Sigmoid colon (tissue), 7 donors: ENCODE measurements at places on chromosomes 7 and 10. TPM values are rescaled to one million over a fixed set of nuclear protein-coding genes. Genes with fewer than 3 reads are reported as not detected.
A peak's percentile ranks its signal among the peaks of the same experiment; 100 is the strongest.

NPVF gene
- not detected for total RNA-seq

CYP3A5 gene
- total RNA-seq = 0.54 TPM

GRCh38 chr10:22550732-22551131 is 163.6 kb downstream of the PIP4K2A start:
- H3K36me3 ChIP-seq = peaks cover 15% of the 10 kb centered on the region
- H3K27me3 ChIP-seq = no peaks in the 10 kb centered on the region
- peaks cover 8% of the 10 kb centered on the region for H3K4me1 ChIP-seq
- H3K27ac ChIP-seq = no peak overlapping the region
- no peak overlapping the region for H3K4me3 ChIP-seq

DNA sequence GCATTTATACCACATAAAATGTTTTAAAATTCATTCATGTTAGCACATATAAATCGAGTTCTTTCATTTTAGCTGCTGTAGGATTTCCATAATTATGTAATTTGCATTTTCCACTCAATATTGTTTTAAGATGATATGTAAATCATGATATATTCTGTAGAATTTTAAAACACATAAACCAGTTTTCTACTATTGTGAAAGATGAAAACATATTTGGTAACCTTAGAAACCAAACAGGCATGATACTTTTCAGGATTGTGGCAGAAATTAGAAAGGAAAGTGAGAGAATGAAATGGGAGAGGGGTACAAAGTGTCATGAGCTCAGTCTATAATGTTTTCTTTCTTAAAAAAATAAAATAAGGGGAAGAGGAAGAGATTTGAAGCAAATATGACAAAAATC is 269.3 kb downstream of the PPP1R3A start:
- no peaks in the 10 kb centered on the region for H3K4me1 ChIP-seq
- DNase-seq = no peak
- no peak overlapping the region for H3K27ac ChIP-seq
- no peaks in the 10 kb centered on the region for H3K36me3 ChIP-seq

DNA sequence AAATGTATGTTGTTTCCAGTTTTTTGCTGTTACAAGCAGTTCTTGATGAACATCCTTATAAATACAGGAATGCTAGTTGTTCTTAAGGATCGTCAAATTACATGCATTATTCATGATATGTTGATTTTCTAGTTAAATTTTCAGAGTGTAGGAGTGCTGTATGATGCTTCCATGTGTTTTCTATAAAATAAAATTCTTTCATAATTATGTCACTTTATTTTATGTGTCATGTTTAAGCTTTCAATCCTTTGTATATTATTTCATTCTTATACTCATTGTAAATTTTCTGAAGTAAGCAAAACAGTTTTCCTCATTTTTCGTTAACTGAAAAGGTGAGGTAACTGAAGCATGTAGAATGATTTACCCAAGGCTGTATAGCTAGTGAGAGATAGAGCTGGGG is 16.8 kb upstream of the MYPN start:
- H3K27ac ChIP-seq = no peak overlapping the region
- no peaks in the 10 kb centered on the region for H3K27me3 ChIP-seq
- no peak overlapping the region for H3K4me3 ChIP-seq
- DNase-seq = no peak

GRCh38 chr10:102133373-102134195 is 744 bp downstream of the PPRC1 start:
- H3K27me3 ChIP-seq = no peaks in the 10 kb centered on the region
- peaks cover 38% of the 10 kb centered on the region for H3K4me1 ChIP-seq
- peak overlapping the region; percentile 99 for H3K27ac ChIP-seq
- peak overlapping the region; percentile 96 for H3K4me3 ChIP-seq
- DNase-seq = peak; percentile 90
- H3K36me3 ChIP-seq = peaks cover 6% of the 10 kb centered on the region
